T-helper 17 cell (primary cell): ENCODE measurements at places on chromosomes 2 and 18. TPM values are rescaled to one million over a fixed set of nuclear protein-coding genes. Genes with fewer than 3 reads are reported as not detected.

DNA sequence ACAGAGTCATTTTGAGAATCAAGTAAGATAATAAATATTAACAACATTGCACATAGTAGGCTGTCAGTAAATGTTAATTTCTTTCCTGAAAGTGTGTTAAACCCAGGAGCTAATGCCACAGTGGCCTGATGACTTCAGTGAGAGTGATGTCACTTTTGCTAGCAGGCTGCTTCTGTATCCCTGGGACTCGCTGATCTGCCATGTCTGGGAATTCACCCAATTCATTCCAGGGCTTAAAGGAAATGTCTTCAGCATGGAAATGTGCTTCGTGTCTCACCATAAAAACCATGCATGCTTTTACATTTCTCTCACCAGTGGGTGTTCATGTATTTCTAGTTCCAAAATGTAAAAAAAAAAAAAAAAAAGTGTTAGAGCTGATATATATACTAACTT, 56.8 kb upstream of the MAPRE3 start:
- DNase-seq, result no peak

GRCh38 chr18:57328665-57329064, 23.7 kb upstream of the ST8SIA3 start:
- DNase-seq, result no peak

- DNase-seq, result no peak
These were observed 58.0 kb downstream of the RAB31 start for GRCh38 chr18:9766076-9766481.

The ALPP gene
- 0.45 TPM for total RNA-seq

GRCh38 chr2:237956402-237956736, 10.4 kb upstream of the UBE2F start:
- no peak for DNase-seq
